ENCODE measurements at places on chromosomes 13 and 19.

DNA sequence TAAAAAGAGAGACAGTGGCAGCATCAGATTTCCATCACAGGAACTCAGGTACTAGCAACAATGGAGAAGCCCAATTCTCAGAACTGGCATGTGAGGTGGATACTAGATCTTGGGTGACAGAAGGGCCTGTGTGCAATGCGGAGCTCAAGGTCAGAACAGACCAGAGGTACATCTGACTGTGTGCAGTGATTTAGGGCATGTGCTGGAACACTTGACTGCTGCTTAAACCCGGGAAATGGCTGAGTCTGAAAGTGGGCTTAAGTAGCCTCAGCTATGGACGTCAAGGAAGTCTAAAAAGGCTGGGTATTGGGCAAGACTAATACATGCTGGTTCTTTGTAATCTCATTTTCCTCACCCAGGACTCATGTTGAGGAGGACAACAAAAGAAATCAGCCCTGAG, 182.2 kb downstream of the LACC1 start:
- no peak for DNase-seq

GRCh38 chr13:42405665-42406390, 133.9 kb downstream of the AKAP11 start:
- peak; percentile 17 for DNase-seq

DNA sequence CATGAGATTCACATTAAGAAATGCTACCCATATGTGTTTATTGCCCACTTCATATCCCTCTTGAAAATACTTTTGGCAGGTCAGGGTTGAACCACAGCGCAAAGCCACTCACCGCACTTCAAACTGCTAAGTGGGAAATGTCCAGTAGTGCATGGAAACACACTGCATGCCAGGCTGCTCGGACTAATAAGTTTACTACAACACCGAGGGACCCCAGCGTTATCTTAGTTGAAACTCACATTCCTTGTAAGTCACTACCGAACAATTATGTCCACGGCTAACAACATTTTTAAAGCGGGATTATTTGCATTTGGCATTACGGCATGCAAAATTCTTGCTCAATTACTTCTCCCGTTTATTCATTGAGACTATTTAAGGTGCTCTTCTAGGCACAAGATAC, 4.0 kb downstream of the BRD4 start:
- no peak for DNase-seq

DNA sequence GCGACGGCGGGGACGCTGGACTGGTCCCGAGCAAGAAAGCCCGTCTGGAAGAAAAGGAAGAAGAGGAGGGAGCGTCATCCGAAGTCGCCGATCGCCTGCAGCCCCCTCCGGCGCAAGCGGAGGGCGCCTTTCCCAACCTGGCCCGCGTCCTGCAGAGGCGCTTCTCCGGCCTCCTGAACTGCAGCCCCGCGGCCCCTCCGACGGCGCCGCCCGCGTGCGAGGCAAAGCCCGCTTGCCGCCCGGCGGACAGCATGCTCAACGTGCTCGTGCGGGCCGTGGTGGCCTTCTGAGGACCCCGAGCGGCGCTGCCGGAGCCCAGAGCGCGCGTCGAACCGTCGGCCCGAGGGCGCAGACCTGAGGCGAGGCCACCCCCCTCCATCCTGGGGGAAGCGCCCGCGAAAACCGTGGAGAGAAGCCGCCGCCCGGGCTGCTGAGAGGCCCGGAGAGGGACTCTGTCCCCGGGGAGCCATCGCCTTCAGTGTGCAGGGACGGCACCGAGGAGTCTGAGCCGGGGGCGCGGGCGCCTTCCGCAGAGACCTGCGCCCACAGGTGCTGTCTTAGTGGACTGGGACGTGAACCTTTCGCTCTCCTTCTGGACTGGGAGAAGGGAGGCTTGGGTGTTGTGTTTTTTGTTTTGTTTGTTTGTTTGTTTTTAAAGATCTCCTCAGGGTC, 3.5 kb downstream of the IER2 start:
- DNase-seq, result peak; percentile 12

DNA sequence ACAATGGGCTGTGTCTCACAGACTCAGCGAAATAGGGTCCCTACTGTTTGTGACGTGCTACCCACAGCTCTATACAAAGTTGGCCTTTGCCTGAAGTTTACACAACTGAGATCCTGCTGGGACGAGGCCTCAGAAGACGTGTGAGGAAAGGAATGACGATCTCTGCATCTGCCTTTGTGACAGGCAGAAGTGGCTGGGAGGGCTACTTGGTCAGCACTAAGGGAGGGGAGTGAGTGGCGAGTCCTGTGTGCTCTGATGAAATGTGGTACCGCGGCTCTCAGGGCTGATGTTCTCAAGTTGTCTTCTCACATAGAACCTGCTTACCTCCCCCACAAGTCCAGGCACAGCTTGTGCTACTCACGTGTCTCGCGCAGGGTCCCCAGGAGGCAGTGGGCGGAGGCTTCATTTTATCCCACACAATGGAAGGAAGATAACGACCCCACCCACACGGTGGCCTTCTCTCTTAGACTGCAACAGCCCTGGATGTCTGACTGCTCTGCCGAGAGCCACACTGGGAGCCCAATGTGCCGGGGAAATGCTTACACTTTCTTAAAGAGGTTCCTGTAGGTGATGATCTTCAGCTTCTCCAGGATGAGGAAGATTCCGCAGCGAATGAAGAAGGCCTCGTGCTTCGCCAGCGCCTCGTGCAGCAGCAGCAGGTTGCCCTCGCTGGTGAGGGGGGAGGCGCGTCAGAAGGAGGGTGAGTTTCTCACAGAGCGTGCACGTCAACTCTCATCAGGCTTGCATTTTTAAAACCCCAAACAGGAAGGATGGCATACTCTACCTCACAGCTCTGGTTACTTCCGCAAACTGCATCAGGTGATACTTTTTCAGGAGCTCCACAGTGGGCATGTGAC, 21.2 kb downstream of the PROZ start:
- no peak for DNase-seq

DNA sequence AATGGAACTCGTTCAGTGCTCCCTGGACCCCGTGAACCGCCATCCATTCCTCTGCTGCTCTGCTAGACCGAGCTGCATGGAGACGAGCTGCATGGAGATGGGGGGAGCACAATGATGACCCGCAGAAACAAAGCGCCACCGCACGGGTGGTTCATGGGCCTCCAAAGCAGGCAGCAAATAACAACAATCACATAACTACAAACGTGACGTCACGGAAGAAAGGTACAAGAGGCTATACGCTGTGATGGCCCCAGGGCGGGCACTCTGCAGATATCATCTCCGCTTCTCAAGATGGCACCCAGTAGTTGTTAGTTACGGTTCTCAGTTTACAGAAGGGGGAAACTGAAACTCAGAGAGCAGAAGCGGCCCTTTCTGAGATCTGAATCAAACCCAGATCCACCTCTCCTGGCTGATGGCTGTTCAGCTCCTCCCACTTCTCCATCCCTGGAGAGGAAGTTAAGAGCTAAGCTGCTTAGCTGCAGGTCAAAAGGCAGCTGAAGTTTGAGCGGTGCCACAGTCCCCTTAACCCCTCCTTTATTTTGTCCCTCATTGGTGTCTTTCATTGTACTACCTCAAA, 1.7 kb downstream of the ATP13A1 start:
- no peak for DNase-seq

GRCh38 chr19:19061506-19061905, 2.3 kb upstream of the SLC25A42 start:
- DNase-seq, result no peak

- DNase-seq, result no peak
These were observed 82.8 kb downstream of the INSR start for GRCh38 chr19:7211191-7211951.

DNA sequence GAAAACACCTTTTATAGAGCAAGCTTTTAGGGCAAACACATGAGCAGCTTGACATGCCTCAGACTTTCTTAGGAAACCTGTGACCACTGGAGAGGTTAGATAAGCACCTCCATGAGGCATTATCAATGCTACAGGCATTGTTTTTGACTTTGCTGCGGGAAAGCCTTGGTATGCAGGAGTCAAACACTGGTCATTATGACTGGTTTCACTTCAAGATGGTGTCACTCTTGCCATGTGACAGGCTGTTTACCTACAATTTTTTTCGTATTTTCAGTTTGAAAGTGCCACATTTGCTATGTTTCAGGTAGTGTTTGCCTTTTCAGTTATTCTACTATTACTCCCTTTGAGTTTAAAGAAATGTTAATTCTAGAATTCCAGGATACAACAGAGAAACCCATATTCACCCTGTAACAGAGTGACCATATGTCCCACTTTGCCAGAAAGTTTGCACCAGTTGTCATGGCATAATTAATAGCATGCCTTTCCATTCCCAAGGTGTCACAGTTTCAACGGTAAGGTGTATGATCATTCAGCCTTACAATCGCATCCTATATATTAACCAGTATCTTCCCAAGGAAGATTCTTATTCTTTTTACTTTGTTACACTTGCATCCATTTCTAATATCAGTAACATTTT, 33.0 kb downstream of the USP12 start:
- DNase-seq, result no peak

DNA sequence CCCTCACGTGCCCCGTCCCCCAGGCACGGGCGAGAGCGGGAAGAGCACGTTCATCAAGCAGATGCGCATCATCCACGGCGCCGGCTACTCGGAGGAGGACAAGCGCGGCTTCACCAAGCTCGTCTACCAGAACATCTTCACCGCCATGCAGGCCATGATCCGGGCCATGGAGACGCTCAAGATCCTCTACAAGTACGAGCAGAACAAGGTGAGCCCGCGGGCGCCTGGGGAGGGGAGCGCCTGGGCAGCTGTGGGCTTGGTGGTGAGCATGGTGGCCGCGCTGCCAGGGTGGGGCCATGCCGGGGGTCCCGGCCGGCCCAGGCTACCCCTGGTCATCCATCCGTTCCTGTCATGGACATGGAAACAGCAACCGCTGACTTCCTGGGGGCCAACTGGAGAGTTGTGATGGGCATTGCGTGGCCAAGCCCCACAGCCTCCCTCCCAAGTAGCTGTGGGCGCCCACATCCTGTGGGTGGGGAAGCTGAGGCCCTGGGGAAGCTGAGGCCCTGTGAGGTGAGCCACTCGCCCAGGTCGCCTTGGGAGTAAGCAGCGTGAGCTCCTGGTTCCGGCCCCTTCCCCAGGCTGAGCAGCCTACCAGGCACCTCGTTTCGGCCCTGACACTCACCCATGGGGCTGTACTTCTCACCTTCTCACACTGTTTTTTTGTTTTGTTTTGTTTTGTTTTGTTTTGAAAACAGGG, 16.1 kb downstream of the GNA11 start:
- no peak for DNase-seq

DNA sequence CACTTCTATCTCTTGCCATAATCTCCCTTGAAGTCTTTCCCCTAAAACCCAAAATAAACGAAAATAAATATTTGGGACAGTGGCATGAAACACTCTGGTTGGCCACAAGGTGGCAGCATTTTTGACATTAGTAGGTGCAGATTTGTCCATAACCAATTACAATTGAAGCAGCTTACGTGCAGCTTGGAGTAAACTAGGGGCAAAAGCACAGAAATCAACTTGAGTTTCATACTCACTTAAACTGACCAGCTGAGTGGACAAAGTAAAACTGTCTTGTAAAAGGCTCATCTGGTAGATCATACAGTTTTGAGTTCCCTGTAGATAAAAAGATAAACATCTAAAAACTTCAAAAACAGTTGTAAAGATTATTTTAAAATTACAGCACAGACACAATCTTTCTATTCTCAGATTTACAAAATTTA, 18.8 kb downstream of the PDCD5 start:
- DNase-seq, result peak; percentile 37
